H4 (cell line): ENCODE measurements at places on chromosomes 5 and 9.
A peak's percentile ranks its signal among the peaks of the same experiment; 100 is the strongest.

- DNase-seq: no peak
Observed at GRCh38 chr5:99045871-99046270, 117.1 kb upstream of the CHD1 start.

DNA sequence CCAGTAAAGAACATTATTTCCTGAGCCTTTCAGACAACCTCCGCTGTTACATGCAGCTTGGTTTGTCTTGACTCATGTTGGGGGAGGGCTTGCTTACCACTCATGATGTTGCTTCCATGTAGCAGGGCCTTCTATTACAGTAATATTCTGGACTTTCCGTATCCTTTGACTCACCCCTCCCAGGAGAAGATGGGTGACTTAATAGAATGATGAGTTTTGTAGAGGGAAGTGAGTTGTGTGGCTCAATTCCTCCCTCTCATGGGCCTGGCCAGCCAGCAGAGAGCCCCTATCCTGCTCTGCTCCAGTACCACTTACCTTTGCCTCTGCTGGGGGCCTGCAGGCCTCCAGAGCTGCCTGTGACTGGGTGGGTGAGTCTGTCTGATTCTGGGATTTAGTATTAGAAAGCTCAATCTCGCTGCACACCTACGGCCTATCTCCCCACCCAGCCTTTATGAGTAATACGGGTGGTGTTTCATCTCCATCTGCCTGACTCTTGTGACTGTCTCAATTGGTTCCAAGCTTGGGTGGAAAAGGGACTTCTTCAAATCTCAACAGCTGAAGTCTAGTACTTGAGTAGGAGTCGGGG, 52.6 kb upstream of the KLF9 start:
- DNase-seq: no peak

DNA sequence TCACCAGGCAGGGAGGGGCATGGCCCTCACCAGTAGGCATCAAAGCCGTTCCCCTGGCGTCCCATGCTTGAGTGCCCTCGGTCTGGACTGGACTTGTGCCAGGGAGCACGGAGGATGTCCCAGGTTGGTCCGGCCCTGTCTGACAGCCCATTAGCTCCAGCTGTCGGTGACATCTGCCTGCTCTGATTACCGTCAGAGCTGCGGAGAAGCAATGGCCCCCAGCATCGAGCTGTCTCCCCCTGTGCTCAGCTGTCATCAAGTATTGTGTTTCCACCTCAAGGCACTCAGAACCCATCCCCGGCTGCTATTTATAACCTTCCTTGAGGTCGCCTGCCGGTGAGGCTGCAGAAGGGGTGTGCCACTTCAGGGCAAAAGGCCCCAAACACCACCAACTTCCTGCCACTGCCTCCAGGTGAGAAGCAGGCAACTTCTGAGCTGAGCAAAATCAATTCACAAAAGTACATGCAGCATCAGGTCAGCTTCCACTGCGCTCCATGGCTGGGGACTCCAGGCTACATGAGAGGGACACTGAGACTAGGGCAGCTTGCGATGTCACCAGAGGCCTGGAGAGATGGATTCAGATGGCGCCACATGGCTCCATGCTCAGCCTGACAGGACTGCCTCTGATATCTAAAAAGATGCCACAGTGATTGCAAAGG, 142.7 kb downstream of the C5orf15 start:
- DNase-seq: no peak

- DNase-seq: peak; percentile 79
Observed at GRCh38 chr5:80246995-80247729, 8.7 kb downstream of the SERINC5 start.

DNA sequence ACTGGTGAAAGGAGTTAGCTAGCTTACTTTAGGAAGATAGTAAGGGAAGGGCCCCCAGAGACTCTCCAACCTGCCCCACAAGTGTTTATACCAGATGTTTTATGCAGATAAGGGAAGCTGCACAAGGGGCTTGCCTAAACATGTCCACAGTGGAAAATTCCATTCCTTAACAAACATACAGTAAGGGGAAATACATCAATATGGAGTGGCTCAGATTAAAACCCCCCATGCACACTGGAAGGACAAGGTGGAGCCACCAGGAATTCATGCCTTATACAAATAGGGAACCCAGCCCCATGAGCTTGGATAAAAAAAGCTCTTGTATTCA, 106.3 kb upstream of the GPBP1 start:
- no peak for DNase-seq
